ENCODE measurements at places on chromosomes 6 and 20.

DNA sequence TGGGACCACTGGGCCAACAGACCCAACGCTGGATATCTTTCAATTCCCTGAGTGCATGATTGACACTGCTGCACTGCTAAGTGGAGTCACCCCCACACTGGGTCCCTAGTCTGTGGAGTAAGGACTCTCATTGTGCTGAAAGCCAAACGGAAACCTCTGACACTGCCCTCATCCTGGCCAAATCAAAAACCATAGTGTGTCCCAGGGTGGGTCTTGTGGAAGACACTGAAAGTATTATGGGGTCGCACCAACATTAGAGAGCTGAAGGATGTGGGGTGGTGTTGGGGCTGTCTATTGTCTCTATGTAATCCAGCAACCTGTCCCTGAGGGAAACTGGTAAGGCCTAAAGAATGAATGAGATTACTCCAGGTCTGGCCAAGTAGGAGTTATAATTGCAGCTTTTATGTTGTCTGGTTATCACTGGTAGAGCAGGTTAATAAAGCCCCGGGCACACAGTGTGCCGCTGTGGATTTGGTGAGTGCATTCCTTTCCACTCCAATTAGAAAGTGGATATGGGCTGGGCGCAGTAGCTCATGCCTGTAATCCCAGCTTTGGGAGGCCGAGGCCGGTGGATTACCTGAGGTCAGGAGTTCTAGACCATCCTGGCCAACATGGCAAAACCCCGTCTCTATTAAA, 57.9 kb downstream of the HLA-A start:
- DNase-seq: no peak

DNA sequence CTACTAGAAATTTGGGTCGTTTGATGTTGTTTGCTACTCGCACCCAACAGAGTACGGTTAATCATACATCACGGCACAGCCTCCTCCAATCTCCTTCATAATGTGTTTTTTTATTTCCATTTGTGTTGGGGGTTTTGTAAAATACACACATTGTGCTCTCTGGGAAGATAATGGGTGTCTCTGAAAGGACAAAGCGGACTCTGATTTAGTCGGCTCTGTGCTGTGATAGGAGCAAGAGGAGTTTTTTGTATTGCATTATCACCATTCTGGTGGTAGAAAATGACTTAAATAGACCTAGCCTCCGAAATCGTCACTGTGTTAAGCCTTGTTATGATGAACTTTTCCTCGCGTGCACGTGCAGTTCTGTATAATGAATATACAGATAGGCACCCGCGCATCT, 196.3 kb downstream of the CDH4 start:
- DNase-seq: no peak

DNA sequence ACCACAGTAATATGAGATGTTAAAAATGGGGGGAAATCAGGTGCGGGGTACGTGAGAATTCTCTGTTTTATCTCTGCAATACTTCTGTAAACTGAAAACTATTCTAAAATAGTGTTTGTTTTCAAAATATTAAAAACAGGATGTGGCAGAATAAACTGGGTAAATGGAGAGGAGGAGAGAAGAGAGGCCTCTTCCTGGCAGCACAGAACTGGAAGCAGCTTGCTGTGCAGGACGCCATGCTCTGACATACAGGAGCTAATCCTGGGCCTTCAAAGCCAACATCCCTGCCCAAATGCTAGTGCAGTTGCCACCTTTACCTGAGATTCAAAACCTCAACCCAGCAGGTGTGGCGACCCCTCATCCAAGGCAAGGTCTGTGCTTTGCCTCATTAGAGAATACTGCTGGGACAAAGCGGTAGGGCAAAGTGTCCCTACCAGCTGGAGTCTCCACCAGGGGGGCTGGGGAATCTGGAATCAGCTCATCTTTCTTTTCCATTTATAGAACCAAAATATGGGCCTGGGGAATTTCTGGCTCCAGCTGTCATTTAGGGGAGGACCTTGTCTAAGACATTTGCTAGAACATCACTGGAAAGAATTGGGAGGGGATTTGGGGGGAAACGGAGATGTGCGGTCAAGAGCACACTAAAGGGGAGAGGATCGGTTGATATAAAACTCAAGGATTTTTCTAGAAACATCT, 67.3 kb downstream of the SCML4 start:
- DNase-seq: no peak

- DNase-seq: no peak
These were observed 16.1 kb downstream of the NCOA7 start for GRCh38 chr6:125806813-125807212.

GRCh38 chr6:113968472-113968871, 2.5 kb downstream of the HDAC2 start:
- DNase-seq: no peak

DNA sequence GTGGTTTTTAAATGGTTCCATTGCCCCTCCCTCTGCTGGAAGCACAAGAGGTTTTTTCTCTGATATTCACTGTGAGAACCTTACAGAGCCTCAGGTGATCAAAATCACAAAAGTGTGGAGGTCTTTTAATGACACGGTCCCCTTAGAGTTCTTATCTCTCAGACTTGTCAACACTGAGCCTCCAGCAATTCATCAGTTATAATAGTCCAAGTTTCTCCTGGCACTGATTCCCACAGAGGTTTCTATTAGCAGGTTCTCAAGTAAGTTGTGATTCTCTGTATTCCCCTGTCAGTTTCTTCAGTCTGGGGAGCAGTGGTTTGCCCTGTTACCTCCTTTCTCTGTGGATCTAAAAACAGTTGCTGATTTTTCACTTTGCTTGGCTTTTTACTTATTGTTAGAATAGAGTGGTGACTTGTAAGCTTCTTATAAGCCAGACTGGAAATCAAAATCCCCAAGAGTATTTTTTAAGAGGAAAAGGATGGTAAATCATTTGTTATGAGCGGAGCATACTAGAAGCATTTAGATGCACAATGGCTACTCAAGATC, 157.4 kb upstream of the BMP5 start:
- DNase-seq: no peak

- no peak for DNase-seq
These were observed 6.5 kb upstream of the DST start for GRCh38 chr6:56649053-56649769.

GRCh38 chr20:14355791-14356190, 18.4 kb upstream of the FLRT3 start:
- DNase-seq: no peak

DNA sequence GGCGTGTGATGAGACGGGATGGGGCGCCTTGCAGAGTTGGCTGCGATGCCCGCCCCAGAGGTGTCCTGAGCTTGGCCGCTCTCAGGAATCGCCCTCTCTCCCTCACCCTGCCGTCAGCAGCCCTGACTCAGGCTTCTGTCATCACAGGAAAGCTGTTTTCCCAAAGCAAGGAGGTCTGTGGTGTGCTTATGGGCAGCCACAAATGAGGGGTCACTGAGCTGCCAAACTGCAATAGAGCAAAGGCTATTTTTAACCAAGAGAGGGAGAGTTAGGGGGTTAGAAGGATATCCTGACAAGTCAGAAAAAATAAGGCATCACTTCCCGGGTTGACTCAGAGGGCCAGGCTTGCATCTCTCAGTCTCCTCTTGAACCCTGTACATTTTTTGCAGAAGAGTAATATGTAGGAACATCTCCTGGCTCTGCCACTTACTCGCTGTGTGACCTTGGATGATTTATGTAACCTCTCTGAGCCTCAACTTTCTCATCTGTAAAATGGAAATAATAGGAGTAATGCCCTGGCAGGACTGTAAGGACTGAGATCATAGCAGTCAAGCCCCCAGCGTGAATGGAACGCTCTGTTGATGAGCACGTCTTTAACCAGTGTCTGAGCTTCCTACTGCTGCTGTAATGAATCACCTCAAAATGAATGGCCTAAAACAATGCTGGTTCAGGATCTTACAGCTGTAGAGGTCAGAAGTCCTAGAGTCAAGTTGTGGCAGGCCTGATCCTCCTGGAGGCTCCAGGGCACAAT, 181.9 kb downstream of the NFATC2 start:
- DNase-seq: no peak

DNA sequence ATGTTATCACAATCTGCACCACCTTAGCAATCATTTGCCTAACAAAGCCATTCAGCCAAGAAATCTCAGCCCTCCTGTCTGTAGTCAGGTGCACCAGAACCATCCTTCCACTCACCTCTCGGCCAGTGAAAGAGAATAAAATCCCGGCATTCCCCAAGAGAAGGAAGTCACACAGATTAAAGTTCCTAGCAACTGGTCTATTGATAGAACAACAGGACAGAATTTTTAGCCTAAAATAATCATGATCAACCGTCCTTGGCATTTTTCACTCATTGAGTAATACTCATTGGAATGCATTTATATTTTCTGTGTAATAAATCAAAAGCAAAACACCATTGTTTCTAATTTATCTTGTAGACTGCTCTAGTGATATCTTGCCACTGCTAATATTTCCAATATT, 85.7 kb upstream of the CDH4 start:
- no peak for DNase-seq

Data from stimulated activated CD8-positive, alpha-beta memory T cell treated with anti-CD3 and anti-CD28 coated beads, Interleukin-7, amount 100 ng/mL, for 48 hours (primary cell).